Central memory CD8-positive, alpha-beta T cell (primary cell): ENCODE measurements at places on chromosomes 12 and 14.

DNA sequence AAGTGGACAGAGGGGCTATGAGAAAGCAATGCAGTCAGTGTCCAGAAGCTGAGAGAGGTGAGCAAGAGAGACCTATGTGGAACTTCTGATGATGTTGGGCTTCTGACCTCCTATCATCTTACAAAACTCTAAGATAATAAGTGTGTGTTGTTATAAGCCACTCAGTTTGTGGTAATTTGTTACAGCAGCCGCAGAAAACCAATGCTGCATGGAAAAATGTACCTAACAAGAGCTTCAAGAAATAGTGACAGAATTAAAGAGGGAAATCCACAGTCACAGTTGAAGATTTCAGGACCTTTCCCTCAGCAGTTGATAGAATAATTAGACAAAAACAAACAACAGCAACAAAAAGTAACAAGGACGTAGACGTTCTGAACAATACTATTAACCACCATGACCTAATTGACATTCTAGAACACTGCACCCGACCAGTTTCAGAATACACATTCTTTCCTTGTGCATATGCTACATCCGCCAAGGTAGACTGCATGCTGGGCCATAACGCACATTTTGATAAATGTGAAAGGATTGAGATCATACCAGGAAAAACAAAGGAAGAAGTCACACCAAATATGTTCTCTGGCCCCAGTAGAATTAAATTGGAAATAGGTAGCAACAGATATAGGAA is 1.8 kb upstream of the EVL start:
- DNase-seq, result no peak

DNA sequence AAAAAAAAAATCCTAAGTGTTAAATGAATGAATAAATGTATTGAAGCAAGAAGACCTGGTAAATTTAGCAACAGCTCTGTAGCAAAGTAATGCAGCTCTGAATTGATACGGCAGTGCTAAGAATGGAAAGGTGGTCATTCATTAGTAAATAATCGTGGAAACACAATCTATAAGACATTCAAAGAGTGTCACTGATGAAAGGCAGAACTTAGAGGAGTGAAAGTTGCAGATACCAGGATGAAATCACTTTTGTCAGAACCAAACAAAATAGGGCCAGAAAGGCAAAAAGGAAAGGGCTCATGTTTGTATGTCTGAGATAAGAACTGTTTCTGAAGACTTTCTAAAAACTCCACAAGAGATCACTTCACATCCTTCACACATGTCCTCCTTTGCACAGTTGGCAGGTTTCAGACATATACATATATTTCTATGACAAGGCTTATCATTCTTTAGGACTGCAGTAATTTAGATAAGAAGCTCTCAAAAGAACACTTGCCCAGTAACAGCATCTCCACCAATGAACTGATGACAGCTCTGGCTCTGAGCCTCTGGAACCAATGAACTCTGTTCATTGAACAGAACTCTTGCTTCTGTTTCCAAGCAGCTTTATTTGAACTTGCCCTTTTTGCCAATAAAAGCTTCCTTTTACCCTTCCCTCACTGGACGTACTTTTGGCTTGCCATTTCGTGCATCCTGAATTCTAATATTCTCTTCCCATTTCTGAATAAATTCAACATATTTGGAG is 4.2 kb upstream of the LRR1 start:
- DNase-seq, result no peak

DNA sequence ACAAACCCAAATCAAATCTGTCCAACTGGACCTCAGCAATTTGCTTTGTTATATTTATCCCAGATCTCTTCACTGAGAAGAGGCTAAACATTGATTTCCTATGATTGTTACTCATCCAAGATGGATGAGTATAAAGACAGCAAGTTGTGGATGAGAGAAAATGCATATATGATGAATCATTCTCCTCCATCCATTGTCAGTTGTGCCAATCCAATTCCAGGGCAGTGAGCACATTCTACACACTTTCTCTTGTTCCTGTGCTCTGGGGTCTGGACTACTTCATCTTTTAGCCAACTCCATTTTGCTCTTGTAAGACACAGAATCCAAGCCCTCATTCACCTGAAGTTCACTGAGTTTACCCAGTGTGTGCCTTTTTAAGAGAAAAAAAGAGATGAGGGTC is 105.7 kb downstream of the GCH1 start:
- no peak for DNase-seq

DNA sequence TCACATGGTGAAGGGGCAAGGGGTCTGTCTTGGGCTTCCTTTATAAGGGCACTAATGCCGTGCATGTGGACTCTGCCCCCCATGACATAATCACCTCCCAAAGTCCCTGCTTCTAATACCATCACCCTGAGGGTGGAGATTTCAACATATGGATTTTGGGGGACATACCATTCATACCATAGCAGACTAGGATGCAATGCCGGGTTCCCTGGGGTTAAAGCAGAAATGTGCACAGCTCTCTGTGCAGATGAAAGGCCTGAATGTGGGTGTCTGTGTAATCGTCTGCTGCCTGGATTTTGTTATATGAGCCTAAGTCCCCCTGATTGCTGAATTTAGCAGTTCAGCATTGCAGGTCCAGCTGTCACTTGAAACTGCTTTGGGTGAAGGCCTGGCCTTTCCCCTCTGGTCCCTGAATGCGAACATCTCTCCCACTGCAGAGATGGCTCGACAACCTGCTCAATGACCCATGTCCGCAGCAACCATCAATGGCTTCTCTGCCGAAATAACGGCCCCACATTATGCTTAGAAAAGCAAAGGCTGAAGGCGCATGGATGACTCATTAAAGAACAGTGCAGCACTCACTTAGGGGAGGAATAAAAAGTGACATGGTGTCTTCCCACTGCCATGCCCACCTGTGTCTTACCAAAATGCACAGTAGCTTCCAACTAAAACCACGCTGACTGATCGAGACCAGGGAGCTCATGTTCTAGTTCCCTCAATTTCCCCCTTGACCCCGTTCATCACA is 286.3 kb downstream of the DPF3 start:
- DNase-seq, result no peak

DNA sequence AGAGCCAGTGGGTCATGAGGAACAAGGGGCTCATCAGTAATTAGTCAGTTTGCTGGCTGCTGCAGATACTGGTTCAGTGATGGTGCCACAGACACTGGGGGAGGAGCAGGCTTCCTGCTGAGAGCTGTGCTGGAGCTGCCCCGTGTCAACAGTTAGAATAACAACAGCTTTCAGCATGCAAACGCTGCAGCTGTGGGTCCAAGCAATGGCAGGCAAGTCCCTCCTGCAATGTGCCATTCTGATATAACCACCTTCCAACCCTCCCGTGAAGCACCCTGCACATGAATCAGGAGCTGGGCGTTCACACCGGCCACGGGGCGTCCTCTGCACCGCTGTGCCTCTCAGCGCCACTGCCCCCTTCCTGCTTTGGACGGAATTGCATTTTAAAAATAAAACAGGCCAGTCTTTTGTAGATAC is 258.4 kb upstream of the SFSWAP start:
- DNase-seq, result no peak

DNA sequence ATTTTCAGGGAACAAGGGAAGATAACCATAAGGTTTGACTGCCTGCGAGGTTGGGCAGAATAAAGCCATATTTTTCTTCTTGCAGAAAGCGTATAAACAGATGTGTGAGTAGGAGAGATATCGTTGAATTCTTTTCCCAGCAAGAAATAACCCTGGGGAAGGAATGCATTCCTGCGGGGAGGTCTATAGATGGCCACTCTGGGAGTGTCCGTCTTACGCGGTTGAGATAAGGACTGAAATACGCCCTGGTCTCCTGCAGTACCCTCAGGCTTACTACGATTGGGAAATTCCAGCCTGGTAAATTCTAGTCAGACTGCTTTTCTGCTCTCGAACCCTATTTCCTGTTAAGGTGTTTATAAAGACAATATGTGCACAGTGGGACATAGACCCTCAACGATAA is 225.0 kb downstream of the LRIG3 start:
- DNase-seq, result no peak

DNA sequence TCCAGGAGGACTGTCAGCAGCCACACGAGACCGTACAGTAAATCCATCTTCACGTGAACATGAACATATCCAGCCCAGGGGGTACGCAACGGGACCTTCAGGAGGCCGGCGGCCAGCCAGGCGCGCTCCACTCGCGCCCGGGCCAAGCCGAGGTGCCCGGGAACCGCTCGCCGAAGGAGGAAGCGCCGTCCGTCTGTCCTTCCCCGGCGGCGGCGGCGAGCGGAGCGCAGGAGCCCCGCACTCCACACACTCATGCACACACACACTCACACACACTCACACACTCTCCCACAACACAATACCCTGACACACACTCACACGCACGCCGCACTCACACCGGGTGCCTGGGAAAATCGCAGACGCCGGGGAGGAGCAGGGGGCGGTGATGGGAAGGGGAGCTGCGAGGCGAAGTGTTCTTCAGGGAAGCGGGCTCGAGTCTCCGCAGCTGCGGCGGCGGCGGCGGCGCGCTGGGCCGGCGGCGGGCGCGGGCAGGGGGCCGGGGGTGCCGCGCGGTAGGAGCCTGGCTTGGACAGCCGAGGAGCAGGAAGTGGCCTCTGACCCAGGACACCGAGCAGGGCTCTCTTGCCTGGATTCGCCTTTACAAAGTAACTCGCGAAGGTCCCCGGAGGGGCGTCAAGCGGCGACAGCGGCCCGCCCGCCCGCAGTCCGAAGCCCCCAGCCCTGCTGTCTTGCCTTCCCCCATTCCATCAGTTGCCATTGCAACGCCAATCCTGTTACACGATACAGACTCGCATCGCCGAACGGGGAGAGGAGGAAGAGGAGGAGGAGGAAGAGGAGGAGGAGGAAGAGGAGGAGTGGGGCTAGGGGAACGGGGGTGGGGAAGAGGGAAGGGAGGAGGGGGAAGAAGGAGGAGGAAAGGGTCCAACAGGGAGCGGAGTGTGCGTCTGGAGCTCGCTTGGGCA is 601 bp downstream of the MDGA2 start:
- DNase-seq, result no peak

GRCh38 chr12:127729381-127729780 is 537.6 kb upstream of the TMEM132C start:
- DNase-seq, result no peak

- no peak for DNase-seq
Measured at GRCh38 chr12:133192847-133193246, 11.6 kb downstream of the ZNF268 start.

DNA sequence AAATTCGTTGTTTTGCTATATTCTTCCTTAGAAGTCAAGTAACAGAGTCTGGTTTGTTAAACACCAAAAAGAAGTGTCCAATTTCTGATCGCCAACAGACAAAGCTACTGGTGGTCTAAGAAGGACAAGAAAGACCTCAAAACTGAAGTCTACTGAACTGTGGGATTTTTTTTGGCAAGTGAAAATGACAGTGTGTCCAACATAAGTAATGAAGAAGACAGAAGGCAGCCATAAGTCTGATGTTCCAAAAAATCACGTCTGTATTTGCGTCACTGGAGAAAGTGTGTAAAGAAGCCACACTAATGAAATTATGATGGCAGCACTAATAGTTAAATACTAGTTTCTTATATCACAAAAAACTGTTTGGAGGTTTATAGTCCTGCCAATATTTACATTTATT is 32.6 kb downstream of the WASHC3 start:
- no peak for DNase-seq

DNA sequence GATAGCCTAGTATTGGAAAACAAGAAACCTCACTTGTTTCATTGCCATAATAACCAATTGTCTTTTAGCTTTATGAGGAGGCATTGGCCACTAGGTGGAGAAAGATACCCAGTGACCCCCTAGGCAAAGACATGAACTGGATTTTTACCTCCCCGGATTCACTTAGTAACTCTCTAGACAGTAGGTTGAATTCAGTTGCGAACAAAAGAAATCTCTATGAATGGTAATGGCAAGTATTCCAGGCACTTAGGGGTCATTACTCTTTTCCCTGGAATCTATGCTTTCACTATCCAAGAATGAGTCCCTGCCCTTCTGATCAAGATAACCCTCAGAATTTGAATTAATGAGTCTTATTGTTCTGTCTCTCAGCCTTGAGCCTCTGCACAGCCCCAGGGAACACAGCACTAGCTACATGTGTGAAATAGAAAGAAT is 29.5 kb upstream of the RHOJ start:
- DNase-seq, result no peak

GRCh38 chr12:124656947-124657434 is 89.6 kb upstream of the NCOR2 start:
- no peak for DNase-seq

- DNase-seq, result no peak
Measured at GRCh38 chr14:79585845-79586244, 625.5 kb downstream of the DIO2 start.

GRCh38 chr12:126617312-126617711 is 1552.1 kb downstream of the AACS start:
- no peak for DNase-seq

GRCh38 chr14:22432348-22432976 is 156.6 kb downstream of the DAD1 start:
- no peak for DNase-seq

GRCh38 chr14:103707329-103708263 is 7.7 kb downstream of the XRCC3 start:
- no peak for DNase-seq

- no peak for DNase-seq
Measured at GRCh38 chr12:15152456-15152855, 68.8 kb downstream of the RERG start.

DNA sequence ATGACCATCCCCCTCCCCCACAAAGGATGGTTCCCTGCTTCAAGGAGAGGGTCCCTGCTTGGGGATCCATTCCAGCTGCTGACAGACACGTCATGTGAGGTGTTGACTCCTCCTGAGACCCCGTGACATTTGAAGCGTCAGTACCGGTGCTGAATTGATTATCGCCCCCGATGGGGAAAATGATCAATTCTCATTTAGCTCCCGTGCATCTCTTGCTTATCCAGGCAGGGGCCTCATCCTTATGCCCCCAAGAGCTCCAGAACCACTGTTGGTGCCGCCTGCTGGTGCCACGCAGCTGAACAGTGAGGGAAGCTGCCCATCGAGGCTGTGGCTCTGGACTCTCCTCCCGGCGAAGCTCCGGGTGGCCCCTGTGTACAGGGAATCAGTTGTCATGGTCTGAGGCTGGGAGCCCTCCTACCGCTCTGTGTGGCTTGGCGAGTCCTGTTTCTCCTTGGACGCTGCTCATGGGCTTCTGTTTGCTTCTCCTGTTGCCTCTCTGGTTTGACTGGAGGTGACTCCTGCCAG is 4.6 kb downstream of the KIF26A start:
- no peak for DNase-seq
